ENCODE measurements at places on chromosomes 1 and 21.

DNA sequence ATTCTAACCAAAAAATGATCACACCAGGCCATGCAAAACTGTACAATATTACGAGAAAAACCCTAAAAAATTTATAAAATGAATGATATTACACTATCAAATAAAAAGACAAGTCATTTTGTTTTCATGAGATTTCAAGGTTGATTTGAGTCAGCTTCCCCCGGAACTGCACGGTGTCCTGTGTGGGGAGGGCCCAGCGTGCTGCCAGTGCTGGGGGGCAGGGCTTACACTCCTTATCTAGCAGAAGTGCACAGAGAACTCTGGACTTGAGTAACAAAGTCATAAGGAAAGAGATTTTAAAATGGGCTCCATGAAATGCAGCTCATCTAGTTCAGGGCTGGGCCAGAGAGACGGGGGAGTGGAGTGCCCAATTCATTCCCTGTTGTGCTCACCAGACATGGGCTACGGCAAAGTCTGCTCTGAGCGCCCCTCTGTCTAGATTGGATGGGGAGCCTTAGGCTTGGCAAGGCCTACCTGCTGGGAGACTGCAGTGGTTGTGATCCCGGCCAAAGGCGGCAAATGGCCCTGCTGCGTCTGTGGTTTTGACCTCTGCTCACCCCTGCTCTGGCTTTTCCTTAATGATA lies 50.1 kb downstream of the COQ8A start:
- DNase-seq = no peak

GRCh38 chr1:64025051-64025450 lies 178.4 kb upstream of the UBE2U start:
- DNase-seq = no peak

- DNase-seq = no peak
These were observed 1.3 kb downstream of the FAM20B start for GRCh38 chr1:179026813-179027669.

DNA sequence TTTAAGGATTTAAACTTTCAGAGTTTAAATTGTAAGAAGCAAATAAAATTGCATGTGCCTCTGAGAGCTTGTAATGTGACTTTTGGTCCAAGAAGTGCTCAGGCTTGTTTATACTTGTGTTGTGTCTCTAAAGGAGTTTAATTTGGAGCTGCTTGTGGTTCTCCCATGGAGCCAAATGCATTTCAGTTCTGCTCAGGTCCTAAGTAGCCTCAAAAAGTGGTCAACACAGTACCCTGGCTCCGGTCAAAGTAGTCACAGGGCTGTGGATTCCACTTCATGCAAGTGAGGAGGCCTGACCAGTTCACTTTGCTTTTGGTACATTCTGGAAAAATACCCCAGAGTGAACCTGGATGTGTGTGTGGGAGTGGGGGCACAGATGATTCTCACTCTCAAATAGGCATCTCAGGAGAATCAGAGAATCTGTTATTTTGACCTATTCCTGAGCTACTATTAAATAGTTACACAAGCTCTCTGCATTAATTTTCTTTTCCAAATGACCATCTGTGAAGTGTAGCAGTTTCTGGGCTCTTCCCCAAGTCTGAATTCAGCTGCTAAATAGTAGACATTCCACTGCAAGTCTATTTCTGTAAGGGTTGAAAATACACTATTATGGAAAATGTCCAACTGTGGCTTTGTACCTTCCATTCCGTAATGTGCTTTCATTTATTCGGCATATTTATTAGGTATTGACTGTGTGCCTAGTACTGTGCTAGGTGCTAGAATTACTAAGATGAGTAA lies 31.7 kb upstream of the AGO1 start:
- no peak for DNase-seq
